Psoas muscle (tissue), 8 donors: ENCODE measurements at places on chromosomes 3 and 15. TPM values are rescaled to one million over a fixed set of nuclear protein-coding genes. Genes with fewer than 3 reads are reported as not detected.
A peak's percentile ranks its signal among the peaks of the same experiment; 100 is the strongest.

DNA sequence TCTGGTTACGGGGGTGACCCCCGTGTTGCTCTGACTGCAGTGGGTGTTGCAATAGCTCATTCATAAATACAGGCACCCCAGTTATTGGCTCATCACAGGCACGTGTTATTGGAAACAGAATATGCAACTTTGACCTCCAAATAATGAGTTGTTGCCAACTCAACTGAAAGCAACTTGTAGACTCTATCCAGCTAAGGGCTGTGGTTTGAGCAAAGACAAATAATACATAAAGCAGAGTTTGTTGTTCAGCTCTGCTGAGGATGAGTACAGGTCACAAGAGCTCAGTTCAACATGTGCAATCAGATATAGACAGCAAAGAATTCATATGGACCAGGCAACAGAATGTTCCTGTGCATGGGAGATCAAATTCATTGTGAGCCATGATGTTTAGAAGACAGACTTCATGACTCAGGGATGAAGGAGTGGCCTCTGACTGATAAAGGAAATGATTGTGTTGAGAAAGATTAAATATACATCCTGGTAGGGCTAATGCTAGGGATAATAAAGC, 87.6 kb upstream of the LRIG1 start:
- no peak for DNase-seq

GRCh38 chr3:144403040-144403457, 431.4 kb downstream of the DIPK2A start:
- no peak for DNase-seq

DNA sequence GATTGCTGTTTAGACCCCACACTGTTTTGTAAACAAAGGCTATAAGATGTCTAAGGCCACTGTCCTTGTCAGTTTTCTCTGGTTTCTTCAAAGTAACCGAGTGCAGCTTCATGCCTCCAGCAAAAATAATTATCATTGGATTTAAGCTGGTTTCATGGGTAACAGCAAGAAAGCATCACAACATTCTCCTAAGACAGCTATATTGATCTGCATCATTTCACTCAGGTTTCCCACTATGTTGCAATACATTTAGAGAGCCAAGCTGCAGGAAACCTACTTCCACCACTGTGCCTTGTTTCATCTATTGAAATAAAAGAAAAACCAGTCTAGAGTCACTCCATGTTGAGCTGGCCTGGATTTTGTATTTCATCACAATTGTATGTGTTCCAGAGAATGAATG, 351.4 kb downstream of the OXSM start:
- DNase-seq = no peak

GRCh38 chr3:52422669-52423068, 22.2 kb downstream of the SEMA3G start:
- no peak for DNase-seq

DNA sequence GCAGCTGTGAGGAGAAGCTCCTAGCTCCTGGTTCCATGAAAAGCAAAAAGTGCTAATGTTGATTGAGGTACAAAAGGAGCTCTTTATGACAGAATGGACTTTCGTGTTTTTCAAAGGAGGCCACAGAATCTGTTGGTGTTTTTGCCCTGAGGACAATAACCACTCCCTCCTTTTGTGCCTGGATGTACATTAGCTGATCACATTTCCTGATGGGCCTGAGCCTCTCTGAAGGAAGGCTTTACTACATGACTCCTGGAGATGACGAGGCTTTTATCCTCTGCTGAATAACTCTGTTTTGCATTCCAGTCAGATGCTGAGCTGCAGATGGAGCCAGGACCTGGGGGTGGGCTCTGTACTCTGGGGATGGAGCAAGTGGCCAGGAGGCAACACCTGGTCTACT, 301.9 kb downstream of the CACNA2D3 start:
- no peak for DNase-seq

DNA sequence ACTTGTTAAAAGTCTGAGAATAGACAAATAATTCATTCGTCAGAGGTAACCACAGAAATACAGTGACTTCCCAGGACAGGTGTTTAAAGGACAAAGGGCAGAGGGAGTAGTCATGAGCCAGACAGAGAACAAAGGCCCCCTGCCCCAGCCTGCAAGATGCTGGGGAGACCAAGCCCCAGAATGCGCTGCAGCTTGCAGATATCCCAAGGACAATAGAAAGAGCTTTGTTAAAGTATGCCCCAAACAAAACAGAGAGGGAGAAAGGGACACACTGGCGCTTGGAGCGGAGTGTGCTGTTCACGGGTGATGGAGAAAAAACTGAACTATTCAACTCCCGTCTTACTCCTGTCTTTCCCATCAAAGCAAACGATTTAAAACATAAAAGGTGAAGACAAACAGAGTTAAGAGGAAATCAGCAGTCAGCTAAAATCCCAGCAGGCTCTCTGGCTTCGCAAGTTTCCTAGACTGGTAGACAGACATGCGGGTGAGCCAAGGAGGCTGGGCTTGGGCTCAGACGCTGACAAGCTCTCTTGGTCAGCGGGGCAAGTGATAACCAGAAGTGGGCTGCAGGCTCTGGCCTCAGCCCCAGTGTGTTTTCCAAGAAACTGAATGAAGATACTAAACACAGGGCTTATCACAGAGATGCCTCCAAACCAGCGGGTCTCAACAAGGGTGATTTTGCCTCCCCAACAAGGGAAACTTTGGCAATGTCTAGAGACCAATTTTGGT, 130.1 kb downstream of the UACA start:
- DNase-seq = no peak

- DNase-seq = peak; percentile 49
Measured at GRCh38 chr3:196208942-196209695, 2.1 kb downstream of the ZDHHC19 start.

- DNase-seq = no peak
Measured at GRCh38 chr3:192597506-192597905, 129.8 kb downstream of the FGF12 start.

DNA sequence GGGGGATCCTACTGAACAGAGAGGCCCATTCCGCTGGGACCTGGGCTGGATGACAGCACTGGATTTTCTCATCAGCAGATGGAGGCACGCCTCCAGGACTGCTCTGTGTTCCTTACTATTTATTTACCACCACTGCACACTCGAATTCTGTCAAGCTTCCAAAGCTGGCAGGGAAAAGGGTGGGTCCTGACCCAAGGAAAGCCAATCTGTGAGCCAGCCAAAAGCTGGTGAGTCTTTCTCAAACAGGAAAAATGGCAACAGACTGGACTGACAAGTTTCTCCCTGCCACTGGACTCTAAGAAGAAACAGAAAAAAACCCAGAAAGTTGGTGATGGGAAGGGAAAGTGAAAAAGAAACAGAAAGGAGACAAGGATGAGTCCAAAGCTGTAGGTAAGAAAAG, 37.8 kb downstream of the CD47 start:
- no peak for DNase-seq

DNA sequence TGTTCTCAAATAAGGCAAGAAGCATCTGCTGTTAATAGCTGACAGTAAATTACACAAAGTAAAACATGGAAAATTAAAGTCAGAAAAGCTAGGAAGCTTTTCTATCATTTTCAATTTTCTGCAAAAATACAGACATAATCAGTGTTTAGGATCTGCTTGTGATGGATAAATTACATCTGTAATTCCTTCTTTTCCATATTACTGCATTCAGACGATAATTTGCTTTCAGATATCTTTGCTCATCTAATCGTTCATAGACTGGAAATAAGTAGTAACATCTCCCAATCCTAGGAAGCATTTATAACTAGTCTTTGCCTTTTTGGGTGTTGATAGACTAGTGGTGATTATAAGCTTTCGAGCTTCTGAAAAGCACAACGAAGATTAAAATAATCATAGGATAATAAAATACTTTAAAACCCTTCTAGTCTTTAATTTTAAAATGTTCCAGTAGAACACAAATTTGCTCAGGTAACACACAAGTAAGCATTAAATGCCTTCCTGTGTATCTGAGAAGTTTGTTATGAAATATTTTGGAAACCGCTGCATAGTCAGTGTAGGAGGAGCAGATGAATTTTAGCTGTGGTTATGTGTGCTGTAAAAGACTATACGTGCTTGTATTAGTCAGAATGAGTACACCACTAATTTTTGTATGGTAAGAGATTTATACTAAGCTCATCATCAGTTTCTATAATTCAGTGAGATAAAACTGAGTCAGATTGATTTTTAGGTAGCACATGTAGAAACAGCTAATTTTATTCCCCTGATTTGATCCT, 41.0 kb downstream of the MBNL1 start:
- DNase-seq = no peak

- no peak for DNase-seq
Measured at GRCh38 chr3:38998086-38998485, 53.7 kb downstream of the SCN11A start.

DNA sequence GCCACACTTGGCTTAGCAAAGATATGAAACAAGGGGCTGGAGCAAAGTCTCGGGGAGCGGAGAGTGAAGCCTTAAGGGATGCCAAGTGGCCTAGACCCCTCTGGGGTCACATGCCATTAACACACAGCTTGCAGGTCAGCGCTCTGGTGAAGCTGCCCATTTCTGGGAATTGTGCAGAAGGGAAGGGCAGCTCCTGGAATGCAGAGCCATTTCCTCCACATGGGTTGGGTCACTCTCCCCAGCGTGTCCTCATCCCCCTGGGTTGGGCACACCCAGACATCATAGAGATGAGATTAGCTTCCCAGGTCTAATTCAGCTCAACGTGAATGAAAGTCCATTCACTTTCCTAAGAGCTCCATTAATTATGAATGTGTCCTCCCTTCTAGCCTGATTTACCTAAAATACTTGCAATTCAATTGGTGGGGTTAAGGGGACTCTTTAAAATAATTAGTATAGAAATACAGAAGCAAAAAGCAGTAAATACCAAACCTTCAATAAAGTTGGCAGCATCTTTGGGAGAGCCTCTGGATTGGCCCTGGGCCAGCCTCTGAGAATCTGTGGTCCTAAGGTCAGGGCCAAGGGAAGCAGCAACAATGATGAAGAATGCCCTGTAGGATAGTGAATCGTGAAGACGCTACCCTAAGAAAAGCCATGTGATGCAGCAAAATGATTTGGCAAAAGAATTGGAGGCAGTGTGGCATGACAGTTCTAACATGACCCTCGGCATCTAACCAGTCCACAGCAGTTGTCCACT, 17.8 kb downstream of the MRAS start:
- DNase-seq = no peak

- DNase-seq = no peak
Measured at GRCh38 chr15:97234851-97235610, 725.5 kb upstream of the ARRDC4 start.

DNA sequence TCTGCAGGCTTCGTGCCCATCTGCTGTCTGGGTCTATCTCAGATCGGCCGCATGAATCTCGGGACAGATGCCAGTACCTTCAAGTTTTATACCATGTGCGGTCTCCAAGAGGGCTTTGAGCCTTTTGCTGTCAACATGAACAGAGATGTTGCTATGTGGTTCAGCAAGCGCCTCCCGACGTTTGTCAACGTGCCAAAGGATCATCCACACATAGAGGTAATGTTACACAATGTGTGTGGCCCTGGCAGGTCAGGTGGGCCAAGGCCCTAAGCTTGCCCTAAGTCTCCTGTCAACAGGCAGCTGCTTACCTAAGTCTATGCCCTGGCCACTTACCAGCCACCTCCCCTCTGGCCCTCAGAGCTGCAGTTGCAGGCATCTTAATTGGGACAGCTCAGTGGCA, 324.0 kb upstream of the CHRM5 start:
- DNase-seq = peak; percentile 59

DNA sequence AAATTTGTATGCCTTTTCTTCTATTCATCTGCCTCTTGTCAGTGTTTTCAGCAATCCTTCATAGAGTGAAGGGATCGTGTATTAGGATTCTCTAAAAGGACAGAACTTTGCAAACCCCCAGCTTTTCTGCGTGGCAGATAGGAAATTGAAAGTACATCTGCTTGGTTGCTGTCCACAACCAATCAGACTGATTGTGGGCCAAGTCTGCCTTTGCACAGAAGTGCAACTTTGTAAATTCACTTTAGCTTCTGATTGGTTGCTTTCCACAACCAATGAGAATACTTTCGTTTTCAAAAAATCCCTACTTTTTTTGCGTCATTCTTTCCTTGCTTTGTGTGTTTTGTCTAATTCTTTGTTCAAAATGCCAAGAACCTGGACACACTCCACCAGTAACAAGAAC, 847.4 kb downstream of the FHIT start:
- DNase-seq = no peak

- DNase-seq = peak; percentile 59
Measured at GRCh38 chr15:90035095-90035839, 34.1 kb downstream of the ZNF710 start.

- no peak for DNase-seq
Measured at GRCh38 chr3:124941771-124942170, 7.2 kb upstream of the MUC13 start.

DNA sequence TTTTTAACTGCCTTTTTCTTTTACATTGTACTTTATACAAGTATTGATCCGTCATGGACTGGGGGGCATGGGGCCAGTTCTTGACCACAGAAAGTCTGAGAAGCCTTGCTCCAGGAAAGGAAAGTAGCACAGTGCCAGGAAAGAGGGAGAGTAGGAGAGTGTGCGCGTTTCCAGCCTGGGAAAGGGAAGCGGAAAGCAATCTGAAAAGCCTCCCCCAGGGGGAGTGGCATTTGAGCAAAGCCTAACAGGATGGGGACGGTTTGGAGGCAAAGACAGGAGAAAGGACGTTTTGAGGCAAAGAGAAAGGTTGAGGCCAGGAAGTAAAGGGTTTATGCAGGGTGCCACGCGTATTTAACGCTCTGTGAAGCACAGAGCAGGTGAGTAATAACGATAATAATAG, 116.9 kb downstream of the RORA start:
- DNase-seq = no peak

DNA sequence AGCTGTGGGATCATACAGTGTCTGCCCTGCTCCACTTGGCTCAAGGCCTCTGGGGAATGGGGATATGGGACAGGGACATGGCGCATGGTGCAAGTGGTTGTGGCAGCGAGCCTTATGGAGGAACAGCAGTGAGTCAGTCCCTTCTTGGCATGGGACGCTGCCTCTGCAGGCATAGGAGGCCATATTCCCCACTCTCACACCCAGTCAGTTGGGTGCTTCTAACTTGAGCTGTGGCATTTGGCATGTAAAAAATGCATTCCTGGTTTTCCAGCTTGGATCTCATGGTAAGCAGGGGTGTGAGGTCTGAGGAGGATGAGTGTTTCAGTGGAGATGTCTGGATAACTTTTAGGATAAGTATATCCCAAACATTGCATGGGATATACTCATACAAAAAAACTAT, 31.6 kb upstream of the UBE2Q2 start:
- DNase-seq = no peak

The ARHGEF3 gene
- 7.3 TPM for total RNA-seq

The HES1 gene
- 17.9 TPM for total RNA-seq

The UACA gene
- total RNA-seq = 138 TPM

The SYNPR gene
- not detected for total RNA-seq

The MINAR1 gene
- 0.11 TPM for total RNA-seq

The SI gene
- total RNA-seq = not detected
